ENCODE measurements at places on chromosomes 5 and 9. TPM values are rescaled to one million over a fixed set of nuclear protein-coding genes. Genes with fewer than 3 reads are reported as not detected.

Gene TLR4
- total RNA-seq = under 0.01 TPM

GRCh38 chr5:171344936-171345608 is 36.0 kb downstream of the TLX3 start:
- no peak for DNase-seq

DNA sequence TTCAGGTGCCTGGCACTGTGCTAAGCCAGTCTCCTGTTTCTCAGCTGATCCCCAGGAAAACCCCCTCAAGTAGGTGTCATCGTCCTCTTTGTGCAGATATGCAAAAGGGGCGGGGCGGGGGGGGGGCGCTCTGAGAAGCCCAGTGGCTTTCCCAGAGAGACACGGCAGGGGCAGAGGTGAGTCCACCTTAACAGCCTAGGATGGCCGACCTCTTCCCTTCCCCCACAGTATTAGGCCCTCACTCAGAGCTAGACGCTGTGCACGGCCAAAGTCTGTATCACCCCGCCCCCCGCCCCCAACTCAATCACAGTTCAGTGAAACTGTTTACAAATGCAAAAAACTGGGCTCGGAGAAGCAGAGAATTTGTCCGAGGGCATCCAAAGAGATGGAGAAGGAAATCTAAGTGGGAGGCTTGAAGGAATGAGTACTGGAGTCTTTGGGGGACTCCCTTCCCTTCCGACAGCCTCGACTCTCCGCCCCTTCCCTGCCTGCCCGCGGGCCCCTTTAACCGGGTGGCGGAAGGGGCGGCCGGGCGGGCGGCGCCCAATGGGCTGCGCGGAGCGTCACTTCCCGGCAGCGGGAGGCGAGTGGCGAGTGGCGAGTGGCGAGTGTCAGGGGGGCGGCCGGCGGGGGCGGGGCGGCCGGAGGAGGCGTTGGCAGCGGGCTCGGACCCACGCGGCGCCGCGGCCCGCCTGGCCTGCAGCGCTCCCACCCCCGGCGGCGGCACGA is at the start of gene ERGIC1:
Gene ERGIC1 (plus strand): TSS at position 566 of the 729 bp plus-strand sequence. CDS start 163 bp downstream, at position 729.
- DNase-seq = peak; percentile 78

GRCh38 chr5:122683631-122684030 is 91.2 kb upstream of the SNX2 start:
- no peak for DNase-seq

GRCh38 chr9:89461265-89461664 is 36.6 kb downstream of the SEMA4D start:
- DNase-seq = peak; percentile 83

DNA sequence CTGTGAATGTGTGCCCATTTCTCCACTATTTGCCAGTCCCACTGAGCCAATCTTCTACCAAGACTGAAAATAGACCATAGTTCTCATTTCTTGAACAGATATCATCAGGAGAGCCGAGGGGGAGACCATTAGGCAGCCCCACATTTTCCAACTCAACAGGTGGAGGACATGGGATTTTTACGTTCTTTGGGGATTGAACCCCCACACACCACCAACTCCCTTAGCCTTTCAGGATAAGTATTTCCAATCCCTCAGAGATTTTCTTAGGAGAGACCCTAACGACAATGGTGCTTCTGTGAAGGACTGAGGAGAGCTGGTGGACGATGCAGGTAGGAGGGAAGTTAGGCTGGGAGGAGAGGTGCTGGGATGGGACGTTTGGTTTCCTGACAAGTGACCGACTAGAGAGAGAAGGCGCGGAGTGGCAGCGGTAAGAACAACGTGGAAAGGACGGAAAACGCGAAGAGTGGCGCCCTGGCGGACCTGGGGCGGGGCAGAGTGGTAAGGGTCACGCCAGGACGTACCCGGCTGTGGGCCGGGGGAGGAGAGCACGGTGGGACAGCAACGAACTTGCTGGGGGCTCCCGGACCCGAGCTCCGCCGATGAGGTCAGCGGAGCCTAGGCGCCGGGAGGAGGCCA is 681 bp upstream of the CHSY3 start:
- DNase-seq = no peak
